ENCODE measurements at places on chromosomes 12 and 14.

- no peak for DNase-seq
Observed at GRCh38 chr12:96020314-96021003, 14.9 kb downstream of the LTA4H start.

DNA sequence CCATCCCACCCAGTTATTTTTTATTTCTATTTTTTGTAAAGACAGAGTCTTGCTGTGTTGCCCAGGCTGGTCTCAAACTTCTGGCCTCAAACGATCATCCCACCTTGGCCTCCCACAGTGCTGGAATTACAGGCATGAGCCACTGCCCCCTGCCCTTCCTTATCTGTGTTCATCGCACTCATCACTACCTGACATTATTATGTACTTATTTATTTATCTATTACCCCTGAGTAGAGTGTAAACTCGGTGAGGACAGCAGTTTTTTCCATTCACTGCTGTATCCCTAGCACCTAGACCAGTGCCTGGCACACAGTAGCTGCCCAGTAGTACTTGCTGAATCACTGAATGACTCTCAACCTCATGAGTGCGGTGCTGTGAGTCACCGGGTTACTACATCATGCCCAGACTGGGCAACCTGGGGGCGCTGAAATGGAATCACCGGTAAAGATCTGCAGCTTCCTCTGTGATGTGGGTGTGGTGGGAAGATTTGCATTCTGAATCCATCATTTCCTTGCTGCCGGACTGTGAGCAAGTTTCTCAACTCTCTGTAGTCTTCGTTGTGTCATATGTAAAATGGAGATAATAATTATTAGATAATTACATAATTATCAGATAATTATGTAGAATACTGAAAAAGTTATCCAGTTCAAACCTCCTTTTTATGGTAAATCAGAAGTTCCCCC is 81.9 kb upstream of the USP44 start:
- peak; percentile 85 for DNase-seq

DNA sequence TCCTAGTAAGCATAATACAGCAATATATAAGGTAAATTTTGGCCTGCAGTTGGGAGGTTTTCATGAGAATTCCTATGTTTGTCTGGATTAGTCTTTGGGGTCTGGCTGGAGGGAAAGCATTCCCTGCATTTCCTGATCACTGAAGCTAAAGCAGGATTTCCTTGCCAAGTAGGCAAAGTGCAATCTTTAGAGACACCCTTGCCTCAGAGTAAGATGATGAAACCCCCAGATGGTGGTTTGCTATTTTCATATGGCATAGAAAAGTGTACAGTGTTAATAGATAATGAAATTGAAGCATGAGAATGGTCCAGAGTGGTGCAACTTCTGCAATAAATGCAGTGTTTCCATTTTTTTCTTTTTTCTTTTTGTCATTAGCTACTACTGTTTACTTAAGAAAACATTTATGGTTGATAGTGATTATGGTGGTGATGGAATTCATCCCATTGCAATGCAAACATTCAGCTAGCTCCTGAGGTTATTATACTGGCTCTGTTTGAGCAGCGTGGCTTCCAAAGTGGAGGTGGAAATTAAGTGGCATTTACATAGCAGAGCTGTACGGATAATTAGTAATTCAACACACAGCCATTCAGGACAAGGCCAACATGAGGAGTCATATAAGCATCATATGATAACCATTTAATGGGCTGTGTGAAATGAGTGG is 276.3 kb downstream of the DUSP6 start:
- DNase-seq = peak; percentile 57

GRCh38 chr12:119624966-119625365 is 31.4 kb downstream of the TMEM233 start:
- peak; percentile 19 for DNase-seq

DNA sequence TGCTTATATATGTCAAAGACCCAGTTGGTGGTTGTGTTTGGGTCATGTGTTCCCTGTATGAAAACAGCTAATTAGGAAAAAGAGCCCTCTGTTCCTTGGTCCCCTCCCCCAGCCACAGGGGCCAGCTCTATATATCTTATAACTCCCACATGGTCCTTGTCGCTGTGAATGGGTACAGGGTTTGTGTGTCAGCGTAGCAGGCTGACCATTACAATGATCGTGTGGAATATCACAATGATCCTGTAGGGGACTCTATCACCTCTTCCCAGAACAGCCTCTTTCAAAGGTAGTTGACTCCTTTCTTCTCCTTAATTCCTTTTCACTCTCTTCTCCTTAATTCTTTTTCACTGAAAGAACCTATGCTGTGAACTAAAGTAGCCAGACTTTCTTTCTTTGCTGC is 51.6 kb upstream of the RIC8B start:
- no peak for DNase-seq

GRCh38 chr14:83331513-83331912 is 1797.9 kb upstream of the SEL1L start:
- no peak for DNase-seq
